Activated CD4-positive, alpha-beta T cell treated with anti-CD3 and anti-CD28 coated beads, Interleukin-2, amount 50 U/mL, for 48 hours (primary cell): ENCODE measurements at places on chromosomes 7 and 10.

DNA sequence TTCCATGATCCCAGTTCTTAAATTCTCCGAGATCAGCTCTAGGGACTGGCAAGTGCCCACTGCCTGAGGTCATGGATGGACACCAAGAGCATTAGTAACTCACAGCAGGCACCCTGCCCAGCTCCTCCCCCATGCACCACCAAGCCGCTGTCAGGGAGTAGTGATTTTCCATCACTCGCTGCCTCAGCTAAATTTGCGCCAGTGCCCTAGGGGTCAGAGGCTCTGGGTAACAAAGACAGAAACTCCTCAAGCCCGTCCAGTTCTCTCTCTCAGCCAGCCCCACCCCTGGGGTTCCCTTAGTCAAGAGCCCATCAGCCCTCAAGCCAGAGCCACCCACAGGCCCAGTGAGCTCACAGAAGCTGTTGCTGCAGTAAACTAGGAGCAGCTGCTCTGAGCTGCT lies 30.0 kb downstream of the PAX2 start:
- no peak for DNase-seq

DNA sequence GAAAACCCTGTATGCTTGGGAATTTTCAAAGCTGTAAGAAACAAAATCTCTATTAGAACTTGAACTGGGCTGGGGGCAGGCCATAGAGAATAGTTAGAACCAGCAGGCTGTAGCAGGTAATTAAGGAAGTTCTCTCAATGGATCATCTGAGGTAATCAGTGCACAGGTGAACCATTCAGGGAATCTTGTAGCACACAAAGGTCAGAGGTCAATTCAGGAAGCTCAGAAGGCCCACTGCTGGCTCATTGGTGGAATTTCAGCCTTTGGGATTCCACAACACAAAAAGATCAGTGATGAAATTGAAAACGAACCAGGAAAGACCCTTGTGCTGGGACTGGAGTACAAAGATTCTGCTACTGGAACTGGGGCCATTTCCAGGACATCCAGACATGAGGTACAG lies 82.0 kb downstream of the TMEM168 start:
- DNase-seq, result no peak

DNA sequence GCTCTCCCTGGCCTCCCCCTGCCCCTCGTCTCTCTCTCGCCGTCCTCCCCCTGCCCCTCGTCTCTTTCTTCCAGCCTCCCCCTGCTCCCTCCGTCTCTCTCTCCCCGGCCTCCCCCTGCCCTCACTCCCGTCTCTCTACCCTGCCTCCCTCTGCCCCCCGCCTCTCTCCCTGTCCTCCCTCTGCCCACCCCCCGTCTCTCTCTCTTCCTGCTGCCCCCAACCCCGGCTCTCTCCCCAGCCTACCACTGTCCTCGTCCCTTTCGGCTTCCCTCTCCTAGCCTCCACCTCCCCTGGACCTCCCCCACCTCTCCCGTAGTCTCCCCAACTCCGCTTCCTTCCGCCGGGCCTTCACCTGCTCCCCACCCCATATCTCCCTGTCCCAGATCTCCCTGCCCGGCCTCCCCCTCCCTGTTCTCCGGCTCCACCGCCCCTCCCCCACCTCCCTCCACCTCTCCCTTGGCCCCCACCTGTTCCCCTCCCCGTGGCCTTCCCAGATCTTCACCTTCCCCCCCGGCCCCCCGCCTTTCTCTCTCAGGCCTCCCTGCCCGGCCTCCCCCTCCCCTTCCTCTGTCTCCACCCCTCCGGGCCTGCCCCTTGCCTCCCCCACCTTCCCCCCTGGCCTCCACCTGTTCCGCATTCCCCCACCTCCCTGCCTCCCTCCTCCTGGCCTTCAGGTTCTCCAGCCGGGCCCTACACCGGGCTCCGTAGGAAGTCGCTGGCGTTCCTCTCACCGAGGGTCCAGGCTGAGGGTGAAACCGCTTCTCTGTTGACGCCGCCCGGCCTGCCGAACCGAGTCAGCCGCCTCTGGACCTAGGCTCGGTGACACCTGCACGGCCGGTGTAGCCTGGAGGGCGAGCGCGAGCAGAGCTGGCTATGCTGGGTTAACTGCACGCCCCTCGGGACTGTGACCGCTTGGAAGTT lies 1.2 kb downstream of the GET4 start:
- DNase-seq, result no peak

DNA sequence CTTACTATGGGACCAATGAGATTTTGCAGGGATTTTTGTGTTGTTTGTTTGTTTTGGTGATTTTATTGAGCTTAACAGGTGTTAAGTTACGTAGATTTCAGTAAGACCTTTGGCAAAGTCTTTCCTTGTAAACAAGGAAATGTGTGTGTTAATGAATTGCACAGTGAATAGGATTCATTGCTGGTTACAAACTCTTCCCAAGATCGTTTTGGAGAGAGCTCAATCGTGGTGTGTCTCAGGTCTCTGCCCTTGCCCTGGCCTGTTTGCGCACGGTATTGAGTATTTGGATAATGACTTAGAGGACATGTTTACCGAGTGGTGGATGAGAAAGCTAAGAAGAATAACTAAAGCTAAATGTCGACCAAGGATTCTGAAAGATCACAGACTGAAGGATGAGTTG lies 41.9 kb downstream of the PRPF18 start:
- no peak for DNase-seq

DNA sequence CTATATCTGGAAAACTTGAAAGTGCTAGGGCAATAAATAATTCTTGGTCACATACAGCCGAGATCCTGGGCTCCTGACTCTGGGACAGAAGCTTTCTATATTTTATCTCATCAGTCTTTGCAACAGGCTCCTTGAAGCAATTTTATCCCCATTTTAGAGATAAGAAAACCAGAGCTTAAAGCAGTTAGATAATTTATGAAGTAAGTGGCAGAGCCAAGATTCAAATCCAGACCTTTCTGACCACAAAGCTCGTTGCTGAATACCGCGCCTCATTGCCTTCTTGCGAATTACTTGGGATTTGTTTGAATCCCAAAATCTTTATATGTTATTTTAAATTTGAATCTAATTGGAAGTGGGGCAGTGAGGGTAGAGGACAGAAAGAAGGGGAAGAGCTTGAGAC lies 106.0 kb downstream of the TCF7L2 start:
- DNase-seq, result no peak
